ENCODE measurements at places on chromosomes 16 and 17. TPM values are rescaled to one million over a fixed set of nuclear protein-coding genes. Genes with fewer than 3 reads are reported as not detected.

GRCh38 chr17:3012926-3013581 lies 50.4 kb downstream of the OR1D5 start:
- DNase-seq: peak; percentile 70

- DNase-seq: peak; percentile 84
Observed at GRCh38 chr17:6666077-6666521, 14.5 kb downstream of the C17orf100 start.

GRCh38 chr16:65015599-65015998 lies 106.3 kb downstream of the CDH11 start:
- no peak for DNase-seq

GRCh38 chr16:73010150-73010676 lies 37.7 kb downstream of the ZFHX3 start:
- no peak for DNase-seq

DNA sequence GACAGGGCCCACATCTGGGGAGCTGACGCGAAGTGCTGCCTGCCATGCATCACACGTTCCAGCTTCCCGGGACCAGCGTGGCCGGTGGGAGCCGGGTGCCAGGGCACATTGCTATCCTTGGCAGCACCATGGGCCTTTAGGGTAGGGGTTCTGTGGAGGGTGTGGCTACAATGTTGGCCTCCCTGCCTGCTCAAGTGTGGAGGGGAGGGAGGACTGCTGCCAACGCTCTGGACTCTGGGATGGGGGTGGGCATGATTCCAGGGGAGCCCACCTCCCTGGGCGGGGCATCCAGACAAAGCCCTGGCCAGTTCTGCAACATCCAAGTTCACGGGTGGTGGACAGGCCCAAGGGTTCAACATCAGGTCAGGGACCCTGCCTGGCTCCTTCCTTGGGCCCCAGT lies 13.9 kb downstream of the GRB7 start:
- DNase-seq: no peak

- no peak for DNase-seq
Observed at GRCh38 chr17:30805944-30806456, 18.5 kb downstream of the CRLF3 start.

GRCh38 chr16:67530013-67530939 lies 1.6 kb downstream of the RIPOR1 start:
- DNase-seq: peak; percentile 65

DNA sequence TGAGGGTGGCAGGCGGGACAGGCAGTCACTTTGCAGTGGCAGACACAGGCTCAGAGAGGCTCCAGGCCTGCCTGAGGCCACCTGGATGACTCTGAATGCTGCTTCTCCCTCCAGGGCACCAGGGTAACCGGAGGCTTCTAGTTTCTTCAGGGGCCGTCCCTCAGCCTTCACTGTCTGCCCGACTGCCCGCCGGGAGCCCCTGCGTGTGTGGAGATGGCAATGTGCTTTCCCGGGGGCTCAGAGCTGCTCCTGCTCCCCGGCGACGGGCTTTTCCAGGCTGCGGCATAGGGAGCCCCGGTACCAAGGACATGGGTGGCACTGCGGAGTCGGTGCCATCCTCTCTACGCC lies 51.5 kb downstream of the CBFA2T3 start:
- DNase-seq: no peak

DNA sequence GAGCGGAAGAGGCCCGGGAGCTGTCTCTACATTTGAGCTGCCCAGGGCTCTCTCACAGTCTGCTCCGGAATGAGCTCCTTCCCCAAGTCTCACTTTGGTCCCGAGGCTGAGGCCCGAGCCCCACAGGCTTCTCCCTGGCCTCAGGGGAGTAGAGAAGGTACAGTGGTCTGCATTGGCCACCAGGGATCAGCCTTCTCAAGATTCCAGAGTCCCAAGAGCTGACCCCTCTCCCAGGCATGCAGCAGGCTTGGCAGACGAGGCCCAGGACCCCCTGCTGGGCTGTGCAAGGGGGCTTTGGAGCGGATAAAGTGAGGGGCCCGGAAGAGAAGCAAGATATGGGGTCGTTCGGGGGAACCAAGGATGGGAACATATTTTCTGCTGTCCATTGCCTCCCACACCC lies 3.1 kb downstream of the PRSS27 start:
- DNase-seq: no peak

DNA sequence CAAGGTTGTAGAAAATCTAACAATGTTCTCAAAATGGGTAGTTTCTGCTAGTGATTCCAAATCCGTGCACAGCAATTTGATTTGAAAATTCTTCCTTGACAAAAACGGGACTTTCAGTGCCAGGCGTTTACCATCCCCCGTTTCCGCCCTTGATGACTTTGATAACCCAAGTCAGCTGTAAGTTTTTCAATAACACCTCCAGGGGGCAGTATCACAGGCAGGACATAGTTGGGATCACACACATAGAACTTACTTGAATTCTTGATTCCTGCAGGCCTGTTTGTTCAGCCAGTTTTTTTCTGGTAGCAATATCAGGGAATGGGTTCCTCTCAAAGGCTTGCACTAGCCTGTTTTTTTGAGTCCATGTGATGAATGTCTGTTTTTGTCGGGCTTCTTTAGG lies 5.6 kb downstream of the DUXB start:
- peak; percentile 18 for DNase-seq

- DNase-seq: no peak
Observed at GRCh38 chr16:88405216-88406060, 22.7 kb downstream of the ZNF469 start.

The DHX58 gene
- total RNA-seq: 3.1 TPM

The ZNF689 gene
- 7.5 TPM for total RNA-seq

The CDRT15L2 gene
- total RNA-seq: not detected

The DHX40 gene
- total RNA-seq: 22.6 TPM

The ARL5C gene
- total RNA-seq: not detected

The PLCG2 gene
- 1.8 TPM for total RNA-seq

The SSTR5 gene
- not detected for total RNA-seq

The SPEM1 gene
- not detected for total RNA-seq

Data from Daoy (cell line).